ENCODE measurements at places on chromosomes 2 and 18.

- DNase-seq: no peak
Observed at GRCh38 chr2:45114221-45114955, 105.1 kb upstream of the SIX2 start.

DNA sequence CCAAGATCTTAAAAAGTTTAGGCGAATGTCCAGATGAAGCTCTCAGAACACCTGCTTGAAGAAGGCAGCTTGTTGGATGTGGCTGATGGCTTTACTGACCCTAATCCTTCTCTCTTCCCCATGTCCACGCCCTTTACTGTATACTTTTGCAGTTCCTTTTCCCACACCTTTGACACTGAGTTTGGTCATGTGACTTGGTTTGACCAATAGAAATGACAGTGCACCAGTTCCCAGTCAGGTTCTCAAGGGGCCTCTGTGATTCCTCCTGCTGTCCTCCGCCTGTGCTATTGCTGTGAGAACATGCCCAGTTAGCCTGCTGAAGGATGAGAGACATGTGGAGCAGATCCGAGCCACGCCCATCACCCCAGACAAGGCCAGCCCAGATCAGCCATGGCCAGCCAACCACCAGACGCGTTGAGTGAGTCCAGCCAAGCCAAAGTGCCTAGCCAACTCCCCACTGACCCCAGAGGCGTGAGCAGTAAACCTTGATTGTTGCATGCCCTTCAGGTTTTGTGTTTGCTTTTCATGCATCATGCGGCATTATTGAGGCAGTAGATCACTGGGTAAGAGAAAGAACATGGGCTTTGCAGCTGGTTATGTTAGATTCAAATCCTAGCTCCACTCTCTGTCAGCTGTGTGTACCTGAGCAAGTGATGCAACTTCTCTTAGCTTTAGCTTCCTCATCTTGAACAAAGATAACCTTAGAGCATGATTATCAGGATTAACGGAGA, 258.0 kb upstream of the SIX2 start:
- DNase-seq: no peak

DNA sequence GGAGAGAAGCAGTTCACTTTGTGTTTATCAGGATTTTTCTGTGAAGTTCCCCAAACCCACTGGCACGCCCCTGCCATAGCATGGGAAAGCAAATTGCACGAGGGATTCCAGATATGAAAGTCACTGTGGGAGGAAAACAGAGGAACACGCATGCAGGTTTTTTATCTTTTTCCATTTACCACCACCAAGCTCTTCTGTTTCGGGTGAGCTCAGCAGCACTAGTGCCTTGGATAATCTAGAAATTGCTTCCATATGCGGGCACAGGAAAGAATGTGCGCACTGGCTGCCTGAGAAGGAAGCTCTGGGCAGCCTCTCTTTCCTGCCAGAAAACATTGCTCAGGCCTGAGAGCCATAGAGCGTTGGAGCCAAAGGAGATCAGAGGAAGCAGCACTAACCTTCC, 65.9 kb upstream of the WIPF1 start:
- peak; percentile 39 for DNase-seq

DNA sequence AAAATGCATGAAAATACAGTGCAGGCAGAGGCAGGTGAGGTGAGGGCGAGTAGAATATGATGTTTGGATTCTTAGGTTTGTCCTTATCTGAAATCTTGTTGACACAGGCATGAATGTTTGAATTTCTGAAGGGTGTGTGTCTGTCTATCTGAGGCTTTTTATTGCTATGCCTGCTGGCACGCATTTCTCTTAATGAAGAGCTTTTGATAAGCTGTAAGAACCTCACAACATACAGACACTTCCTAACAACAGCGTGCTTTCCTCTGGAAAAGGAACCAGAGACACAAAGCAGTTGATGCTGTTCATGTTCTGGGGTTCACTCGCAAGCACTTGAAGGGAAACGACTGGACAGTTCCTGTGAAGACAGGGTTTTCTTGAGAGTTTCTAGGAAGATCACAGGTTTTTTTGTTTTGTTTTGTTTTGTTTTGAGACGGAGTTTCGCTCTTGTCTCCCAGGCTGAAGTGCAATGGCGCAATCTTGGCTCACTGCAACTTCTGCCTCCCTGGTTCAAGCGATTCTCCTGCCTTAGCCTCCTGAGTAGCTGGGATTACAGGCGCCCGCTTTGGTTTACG, 33.3 kb upstream of the CABLES1 start:
- no peak for DNase-seq

- no peak for DNase-seq
Observed at GRCh38 chr18:57062178-57062577, 84.7 kb upstream of the BOD1L2 start.

GRCh38 chr2:232459419-232460035, 3.6 kb downstream of the ALPI start:
- DNase-seq: no peak

GRCh38 chr2:233458826-233459225, 104.5 kb downstream of the DGKD start:
- no peak for DNase-seq

- DNase-seq: no peak
Observed at GRCh38 chr18:74264303-74265020, 27.3 kb downstream of the CYB5A start.

DNA sequence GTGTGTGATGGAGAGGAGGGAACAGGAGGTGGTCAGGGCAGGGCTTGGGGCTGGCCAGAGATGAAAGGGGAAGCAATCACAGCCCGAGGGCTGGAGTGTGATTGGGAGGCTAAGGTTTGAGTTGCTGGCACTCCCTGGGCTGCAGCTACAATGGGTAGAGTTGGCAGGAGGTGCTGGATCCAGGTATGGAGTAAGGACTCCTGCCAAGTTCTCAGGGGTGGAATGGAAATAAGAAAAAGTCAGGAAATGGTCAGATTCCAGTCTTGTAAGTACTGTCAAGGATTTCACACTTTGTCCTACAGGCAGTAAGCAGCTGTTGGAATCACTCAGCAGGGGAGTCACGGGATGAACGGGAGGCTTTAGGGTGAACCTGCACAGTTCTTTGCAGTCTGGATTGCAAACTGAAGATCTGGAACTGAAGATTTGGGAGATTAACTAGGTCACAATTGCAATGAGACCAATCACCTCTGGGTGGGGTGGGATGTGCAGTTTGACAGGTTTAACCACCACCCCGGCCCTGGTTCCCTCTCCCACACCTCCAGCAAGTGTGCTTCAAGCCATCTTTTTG, 10.9 kb upstream of the INPP5D start:
- DNase-seq: no peak

DNA sequence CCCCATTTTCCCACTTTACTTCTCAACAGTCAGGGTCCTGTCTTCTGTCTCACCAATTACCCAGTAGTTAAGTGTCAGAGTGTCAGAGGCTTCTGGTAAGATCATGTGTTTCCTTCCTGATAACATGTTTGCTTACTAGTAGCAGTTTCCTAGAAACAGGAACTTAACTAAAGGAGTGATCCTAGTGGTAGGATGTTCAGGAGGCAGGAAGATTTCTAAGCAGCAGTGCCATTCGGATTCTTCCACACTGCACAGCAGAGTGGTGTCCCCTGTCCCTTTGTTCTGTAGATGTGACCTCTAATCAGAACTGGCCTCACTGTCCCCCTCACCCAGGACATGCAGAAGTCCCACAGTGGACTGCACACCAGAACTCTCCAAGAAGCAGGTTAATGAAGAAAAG, 221.8 kb upstream of the OSR1 start:
- no peak for DNase-seq

DNA sequence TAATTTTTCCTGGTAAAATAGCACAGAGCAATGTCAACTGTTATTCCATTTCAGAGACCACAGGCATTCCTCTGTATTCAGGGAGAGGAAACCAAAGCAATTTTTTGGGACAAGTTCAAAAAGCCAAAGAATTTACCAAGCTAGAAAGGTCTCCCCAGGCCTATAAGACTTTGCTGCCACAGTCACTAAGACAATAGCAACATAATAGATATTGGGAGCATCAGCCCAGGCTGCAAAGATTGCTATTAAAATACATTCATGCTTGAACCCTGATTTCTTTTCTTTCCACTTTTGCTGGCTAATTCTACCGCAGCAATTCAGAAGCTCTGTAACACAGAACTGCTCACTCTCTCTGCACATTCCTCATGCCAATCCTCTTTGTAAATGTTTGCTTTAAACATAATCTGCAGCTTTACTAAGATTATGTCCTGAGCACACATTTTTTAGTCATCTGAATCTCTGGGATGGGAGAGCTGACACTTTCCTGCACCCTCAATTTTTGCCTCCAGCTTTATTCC, 76.3 kb downstream of the CLHC1 start:
- no peak for DNase-seq

DNA sequence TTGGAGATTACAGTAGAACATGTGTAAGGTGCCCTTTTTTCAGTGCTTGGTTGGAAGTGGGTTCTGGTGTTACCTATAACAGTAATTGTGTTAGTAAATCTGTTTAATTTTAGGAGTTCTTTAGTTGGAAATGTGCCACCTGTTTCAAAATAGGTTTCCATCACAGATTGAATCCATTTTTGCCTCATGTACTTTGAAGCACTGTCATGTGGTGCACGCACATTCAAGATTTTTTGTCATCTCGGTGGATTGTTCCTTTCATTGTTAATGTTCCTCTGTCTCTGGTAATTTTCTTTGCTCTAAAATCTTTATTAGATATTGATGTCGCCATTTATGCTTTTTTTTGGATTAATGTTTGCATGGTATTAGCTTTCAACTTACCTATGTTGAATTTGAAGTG, 1.3 kb downstream of the ATP9B start:
- no peak for DNase-seq

DNA sequence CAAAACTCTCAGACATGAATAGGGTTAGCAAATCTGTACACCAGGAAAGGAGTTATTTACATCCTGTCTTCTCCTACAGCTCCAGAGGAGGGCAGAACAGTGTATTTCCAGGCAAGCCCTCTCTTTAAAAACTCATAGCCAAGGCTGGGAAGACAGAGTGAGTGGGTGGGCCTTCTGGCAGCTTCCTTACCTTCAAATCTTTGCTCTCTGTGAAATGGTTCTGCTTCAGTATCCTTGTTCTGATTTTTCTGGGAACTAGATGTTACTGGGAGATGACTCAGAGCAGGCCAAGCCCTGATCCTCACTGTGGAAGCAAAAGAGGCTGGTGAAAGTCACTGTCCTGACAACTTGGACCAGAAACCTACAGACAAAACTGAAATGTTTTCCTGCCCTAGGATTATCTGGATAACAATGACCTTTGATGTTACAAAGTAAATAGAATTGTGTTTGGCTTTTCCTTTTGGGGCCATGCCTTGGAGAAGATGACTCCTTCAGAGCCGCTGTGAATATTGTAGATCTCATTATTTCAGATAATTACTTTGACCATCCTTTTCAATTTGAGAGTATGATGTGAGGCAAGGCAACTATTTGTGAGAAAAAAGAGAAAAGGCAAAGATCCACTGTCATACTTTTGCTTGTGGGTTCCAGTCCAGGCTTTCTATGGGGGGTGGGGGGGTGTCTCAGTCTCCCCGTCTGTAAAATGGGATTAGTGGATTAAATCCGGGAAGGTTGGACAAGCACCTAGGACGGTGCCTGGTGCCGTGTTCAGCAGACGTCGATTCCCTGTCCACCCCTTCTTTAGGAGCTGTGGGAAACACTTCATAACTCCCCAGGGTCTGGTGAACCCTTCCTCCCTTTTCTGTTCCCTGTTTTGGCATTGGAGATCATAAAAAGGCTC, 644 bp upstream of the QPCT start:
- peak; percentile 56 for DNase-seq

DNA sequence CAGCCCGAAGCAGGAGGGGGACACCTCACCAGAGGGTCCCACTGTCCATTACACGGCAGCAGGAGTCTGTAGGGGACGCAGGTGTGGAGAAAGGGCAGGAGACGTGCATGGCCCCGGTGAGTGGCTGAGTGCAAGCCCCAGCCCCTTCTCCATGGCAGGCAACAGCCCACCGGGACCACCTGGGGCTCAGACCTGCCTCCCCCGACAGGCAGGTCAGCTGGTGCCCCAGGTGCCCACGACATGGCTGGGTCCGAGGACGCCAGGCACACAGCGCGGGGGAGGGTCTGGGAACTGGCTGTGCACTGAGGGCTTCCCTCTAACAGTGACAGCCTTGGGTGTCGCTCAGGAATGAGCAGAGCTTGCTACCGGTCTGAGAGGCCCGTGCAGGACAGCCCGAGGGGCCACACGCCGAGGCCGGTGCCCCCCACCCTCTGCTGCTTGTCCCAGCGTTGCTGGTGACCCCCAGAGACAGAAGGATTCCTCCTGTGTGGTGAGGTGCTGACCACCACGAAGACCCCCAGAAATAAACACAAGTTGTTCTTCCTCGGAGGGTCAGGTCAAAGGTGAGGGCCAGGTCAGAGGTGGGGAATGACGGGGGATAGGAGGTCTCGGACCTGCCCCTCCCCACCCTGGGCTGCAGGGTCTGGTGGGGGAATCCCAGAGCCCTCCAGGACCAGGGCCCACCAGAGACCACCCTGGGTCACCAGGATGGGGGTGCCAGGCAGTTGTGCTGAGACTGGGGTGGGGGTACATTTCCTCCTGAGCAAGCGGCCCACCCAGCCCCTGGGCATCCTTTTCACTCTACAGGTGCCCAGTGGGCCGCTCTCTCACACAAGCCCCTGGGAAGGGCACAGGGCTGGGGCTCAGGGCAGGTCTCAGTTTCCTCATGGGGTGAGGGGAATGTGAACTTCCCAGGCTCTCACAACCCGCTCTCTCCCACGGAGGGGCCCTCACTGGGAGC, 50.6 kb downstream of the SLC66A2 start:
- DNase-seq: no peak

DNA sequence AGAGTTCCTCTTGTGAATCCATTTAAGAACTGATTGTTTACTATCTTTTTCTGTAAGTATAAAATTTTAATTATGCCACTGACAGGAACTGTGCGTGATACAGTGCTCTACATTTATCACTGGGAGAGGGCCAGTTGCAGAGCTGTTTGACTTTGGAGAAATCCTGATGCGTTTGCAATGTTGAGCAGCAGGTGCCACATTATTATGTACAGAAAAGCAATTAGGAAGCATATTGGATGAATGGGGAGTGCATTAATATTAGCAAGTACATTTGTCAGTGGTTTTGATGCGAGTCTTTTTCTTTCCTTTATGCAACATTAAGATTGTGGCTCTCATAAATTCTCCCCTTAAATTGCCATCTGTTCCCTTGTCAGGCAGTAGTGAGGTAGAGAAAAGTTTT, 302.3 kb upstream of the FANCL start:
- no peak for DNase-seq

- no peak for DNase-seq
Observed at GRCh38 chr2:3113122-3113521, 264.5 kb downstream of the EIPR1 start.

- no peak for DNase-seq
Observed at GRCh38 chr2:79981316-79981715, 323.2 kb downstream of the LRRTM1 start.

DNA sequence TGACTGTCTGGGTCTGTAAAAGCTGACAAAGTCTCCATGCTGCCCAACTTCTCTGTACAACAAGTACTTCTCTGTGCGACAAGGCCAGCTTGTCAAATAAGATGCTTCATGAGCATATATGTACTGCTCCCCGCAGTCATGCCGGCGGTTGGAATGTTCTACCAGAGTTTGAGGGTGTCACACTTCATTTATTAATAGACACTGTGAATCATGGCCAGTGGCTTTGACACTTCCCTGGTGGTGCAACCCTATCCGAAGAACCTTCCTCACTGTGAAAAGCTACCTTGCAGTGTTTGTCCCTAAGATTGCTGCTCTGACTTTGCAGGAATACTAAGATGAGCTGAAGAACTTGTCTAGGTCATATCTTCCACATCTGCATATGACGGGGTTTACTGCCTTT, 120.9 kb upstream of the NRP2 start:
- DNase-seq: no peak

GRCh38 chr18:62526098-62527025, 3.5 kb downstream of the ZCCHC2 start:
- DNase-seq: peak; percentile 88

- no peak for DNase-seq
Observed at GRCh38 chr2:2542966-2543611, 212.0 kb upstream of the MYT1L start.

- DNase-seq: no peak
Observed at GRCh38 chr18:69956057-69956456, 8.4 kb upstream of the CD226 start.
